Activated naive CD8-positive, alpha-beta T cell treated with anti-CD3 and anti-CD28 coated beads, Interleukin-2, amount 10 ng/mL, durations not matched to agents 7 days and 5 days (primary cell): ENCODE measurements at places on chromosomes 11 and 22.

DNA sequence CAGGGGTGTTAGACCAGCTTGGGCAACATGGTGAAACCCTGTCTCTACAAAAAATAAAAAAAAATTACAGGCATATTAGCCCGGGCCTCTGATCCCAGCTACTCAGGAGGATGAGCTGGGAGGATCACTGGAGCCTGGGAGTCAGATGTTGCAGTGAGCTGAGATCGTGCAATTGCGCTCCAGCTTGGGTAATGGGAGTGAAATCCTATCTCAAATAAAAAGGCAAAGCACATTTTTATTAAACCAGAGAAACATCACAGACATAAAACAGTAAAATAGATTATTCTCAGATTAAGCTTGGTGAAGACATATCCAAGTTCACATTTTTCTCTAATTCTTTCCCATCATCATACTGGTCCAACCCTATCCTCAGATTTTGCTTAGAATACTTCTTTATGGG lies 30.1 kb upstream of the XBP1 start:
- DNase-seq, result no peak

DNA sequence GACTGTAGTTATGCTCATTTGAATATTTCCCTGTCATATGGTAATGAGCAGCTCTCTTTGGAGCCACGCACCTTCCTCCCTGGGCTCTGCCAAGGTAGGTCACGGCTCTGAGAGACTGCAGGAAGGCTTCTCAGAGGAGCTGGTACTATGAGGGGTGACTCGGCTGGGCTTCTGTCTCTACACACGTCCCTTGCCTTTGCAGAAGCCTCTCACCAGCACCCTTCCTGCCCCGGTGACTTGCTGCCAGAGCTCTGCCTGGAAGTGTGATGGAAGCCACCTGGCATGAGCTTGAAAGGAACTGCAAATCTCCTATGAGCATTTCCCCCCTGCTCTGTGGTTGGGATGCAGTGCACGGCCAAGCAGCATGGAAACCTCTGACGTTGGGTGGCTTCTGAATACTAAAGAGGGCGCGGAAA lies 74.2 kb downstream of the KIRREL3 start:
- DNase-seq, result no peak

GRCh38 chr11:132430429-132431062 lies 1060.1 kb downstream of the NTM start:
- no peak for DNase-seq

GRCh38 chr11:33894398-33894746 lies 2.5 kb upstream of the LMO2 start:
- no peak for DNase-seq

GRCh38 chr11:120903686-120904085 lies 120.2 kb upstream of the TBCEL start:
- no peak for DNase-seq

DNA sequence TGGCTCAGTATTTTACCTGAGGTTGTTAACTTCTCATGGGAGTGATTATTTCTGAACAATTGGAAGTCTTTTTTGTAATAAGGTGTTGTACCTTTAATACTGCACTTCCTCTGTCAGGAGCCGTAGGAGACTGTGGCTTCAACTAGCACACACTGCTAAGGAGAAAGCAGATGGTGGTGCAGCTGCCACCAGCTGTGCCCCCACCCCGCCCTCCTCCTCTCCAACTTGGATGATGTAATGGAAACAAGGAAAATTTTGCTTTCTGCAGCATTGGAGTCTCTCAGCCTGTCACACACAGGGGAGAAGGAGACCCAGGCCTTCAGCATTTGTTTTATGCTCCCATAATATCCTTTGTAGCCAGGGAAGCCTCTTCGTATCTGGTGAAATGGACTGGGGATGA lies 91.2 kb downstream of the TEAD1 start:
- no peak for DNase-seq

DNA sequence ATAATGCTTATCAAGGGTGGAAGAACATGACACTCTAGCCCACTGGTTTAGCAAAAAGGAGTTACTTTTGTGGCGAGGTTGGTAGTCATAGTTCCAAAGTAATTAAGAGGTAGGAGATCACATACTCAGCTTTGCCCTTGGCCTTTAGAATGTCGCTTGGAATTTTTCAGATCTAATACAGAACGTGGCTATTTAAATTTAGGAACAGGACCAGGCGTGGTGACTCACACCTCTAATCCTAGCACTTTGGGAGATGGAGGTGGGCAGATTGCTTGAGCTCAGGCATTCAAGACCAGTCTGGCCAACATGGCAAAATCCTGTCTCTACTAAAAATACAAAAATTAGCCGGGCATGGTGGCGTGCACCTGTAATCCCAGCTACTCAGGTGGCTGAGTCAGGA lies 26.1 kb upstream of the ZNRF3 start:
- DNase-seq, result no peak

DNA sequence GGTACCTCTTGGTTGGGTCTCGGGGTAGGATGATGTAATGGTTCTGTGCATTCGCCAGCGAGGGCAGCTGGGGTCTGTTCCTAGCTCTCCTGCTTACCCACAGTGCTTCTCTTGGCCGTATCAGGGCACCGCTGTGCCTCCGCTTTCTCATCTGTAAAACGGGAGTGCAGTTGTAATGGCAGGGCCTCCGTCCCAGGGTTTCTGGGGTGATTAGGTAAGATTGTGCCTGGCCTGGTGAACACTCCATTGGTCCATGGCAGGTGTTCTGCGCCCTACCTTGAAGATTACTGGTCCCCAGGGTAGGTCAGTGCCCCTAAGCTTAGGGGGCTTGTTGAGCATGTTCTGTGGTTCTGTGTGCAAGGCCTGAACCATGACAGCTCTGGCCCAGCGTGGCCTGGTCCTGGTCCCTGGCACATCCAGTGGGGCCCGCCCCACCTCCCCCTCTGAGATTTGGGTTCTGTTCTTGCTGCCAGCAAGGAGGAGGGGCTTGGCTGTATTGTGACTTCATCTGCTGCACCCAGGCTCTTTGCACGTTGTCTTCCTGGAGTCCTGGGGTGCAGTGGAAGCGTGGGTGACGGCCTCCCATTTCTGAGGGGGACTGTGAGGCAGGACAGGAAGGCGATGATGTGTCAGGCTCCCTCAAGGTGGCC lies 4.9 kb downstream of the MYRF start:
- no peak for DNase-seq

GRCh38 chr11:74895340-74896116 lies 53.4 kb downstream of the XRRA1 start:
- DNase-seq, result no peak

- DNase-seq, result no peak
Observed at GRCh38 chr11:126182787-126183445, 28.5 kb downstream of the RPUSD4 start.

- DNase-seq, result no peak
Observed at GRCh38 chr11:124870430-124870829, 5.2 kb downstream of the ROBO3 start.

DNA sequence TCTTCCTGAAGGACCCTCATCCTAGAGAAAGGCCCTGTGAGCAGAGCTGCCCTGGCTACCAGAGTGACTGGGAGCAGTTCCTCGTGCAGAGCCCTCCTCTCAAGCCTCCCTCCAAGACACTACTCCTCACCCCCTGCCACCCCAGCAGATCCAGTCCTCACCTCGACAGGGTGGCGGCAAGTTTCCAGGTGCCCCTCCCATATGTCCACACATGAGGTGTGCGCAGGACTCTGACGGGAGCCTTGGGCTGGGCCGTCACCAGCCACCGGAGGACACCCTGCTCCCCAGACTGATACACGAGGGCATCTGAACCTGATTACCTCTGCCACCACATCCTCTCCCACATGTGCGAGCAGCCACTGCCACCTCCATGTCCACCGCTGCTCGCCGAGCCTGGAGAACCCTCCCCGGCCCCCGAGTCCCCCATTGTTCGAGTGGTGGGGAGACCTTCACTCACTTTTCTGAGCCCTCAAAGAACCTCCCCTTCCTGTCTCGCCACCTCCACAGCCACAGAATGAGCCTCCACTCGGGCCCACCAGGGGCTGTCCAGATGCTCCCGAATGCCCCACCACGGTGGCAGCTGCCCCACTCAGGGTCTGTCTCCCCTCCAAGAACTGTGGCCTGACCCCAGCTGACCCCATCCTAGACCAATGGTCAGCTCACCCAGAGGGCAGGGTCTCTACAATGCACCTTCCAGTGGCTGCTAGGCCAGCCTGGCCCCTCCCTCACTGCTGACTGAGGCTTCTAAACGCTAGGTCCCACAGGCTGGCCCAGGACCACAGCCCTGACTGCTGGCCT lies 62.5 kb downstream of the DGCR2 start:
- DNase-seq, result peak; percentile 18

- no peak for DNase-seq
Observed at GRCh38 chr11:72353861-72354260, 80.5 kb downstream of the CLPB start.

DNA sequence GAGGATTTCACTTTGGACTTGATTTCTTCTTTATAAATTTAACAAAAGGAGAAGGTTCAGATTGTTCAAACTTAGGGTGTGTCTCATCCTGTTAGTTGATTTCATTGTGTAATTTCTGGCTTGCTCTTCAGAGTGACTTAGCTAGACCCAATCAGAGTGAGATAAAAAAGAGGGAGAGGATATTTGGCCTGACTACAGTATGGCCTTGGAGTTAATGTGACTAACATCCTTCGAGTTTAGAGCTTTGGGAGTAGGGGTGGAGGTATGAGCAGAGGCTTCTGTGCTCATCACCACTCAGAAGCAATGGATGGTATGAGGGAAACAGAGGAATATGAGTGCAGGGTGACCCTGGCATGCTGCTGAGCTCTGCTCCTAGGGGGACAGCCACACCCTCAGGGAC lies 114.2 kb downstream of the ME3 start:
- DNase-seq, result no peak

GRCh38 chr11:7281809-7282208 lies 30.1 kb downstream of the SYT9 start:
- no peak for DNase-seq

DNA sequence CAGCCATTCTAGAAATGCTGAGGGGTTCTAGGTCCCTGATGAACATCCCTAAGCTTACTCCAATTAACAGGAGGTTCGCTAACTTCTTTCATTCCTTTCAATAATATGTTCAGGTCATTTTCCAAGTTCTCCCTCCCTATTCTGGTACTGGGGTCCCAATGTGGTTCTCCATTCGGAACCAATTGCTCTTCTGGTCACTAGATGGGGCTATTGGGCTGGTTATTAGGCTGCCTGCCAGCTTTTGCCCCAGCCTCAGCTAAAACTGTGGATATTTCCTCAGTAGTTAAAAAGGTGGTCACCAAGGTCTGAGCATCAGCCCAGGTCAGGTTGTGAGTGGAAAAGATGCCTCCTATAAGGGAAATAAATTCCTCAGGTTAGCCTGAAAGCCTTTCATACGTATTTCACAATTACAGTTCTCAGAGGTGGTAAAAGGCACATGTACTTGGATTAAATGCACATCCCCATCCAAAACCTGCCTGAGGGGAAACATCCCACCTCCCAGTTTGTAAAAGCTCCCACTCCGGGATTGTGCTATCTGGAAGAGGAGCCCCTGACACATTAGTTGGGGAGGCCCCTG lies 161.1 kb upstream of the CCDC179 start:
- DNase-seq, result no peak

GRCh38 chr11:5625281-5625680 lies 480 bp downstream of the TRIM34 start:
- no peak for DNase-seq

DNA sequence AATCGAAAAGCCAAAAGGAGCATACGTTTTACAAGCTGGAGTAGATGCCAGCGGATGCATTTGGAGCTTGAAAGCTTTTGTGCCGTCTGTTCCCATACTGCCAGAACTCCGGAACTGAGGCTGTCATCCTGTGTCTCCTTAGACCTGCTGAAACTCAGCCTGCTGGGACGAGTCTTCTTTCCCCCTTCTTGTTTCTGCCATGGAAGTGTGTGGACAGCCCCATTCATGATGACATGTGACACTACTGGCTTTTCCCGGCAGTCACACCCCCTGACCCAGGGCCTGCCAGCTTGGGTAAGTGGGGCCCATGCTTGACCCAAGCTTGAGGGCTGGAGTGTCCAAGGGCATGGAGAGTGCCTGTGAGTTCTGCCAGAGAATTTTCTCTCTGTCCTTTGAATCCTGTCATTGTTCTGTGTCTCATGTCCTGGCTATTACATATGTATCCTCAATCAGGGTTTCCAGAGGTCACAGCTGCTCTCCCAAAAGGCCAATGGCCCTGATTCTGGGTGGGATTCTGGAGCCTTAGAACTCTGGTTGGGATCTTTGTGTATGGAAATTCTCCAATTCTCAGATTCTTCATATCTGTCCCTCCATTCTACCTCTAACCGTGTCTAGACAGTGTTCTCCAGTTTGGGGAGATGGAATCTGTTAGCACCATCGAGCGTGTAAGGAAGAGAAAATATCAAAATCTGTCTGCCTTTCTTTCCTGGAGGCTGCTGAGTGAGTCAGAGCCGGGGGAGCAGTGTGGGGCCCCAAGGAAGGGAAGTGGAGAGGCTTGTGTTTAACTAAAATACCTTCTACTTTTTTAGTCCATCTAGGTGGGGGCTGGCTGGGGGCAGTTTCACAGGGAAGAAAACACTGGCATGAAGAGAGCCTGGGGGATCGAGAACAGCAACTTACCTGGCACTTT lies 73.2 kb downstream of the KIAA1671 start:
- DNase-seq, result no peak

DNA sequence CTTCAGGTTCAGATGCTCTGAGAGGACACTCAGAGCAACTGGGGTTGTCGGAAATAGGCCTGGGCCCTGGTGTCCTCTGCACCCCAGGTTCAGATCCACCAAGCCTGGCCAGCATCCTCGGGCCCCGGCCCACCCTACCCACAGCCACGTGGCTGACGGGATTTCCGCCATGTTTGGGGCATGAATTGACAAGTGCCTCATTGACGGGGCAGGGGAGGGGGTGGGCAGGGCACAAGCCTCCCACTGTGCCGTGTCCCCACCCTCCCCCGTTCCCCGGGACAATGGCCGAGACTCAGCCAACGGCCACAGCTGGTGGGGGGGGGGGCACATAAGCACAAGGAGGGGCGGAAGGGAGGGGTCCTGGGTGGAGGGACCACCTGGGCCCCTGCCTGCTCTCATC lies 8.5 kb downstream of the MYRF start:
- no peak for DNase-seq

- DNase-seq, result no peak
Observed at GRCh38 chr22:44537467-44537866, 39.4 kb upstream of the RTL6 start.
